ENCODE measurements at places on chromosomes 7 and 10.

- no peak for DNase-seq
Measured at GRCh38 chr7:75045881-75046280, 27.7 kb downstream of the RCC1L start.

- DNase-seq: no peak
Measured at GRCh38 chr10:78588194-78588811, 480.5 kb upstream of the ZMIZ1 start.

- DNase-seq: no peak
Measured at GRCh38 chr7:57199252-57199651, 67.0 kb upstream of the ZNF479 start.

GRCh38 chr7:75928568-75928914, 13.6 kb downstream of the POR start:
- DNase-seq: no peak

DNA sequence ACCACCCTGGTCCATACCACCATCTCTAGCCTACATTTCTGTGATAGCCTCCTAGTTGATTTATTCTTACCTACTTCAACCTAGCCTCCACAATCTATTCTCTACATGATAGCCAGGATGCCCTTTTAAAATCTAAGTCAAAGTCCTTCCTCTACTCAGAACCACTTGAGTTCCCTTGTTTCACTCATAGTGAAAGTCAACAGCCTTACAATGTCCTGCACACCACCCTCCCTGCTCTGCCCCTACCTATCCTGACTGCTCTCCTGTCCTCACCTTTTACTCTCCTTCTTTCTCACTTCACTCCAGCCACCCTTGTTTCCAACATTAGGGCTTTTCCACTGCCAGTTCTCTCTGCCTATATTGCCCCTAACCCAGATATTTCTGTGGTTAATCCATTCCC, 146.7 kb downstream of the GRM3 start:
- DNase-seq: no peak

GRCh38 chr7:82472966-82473365, 29.4 kb upstream of the CACNA2D1 start:
- no peak for DNase-seq

DNA sequence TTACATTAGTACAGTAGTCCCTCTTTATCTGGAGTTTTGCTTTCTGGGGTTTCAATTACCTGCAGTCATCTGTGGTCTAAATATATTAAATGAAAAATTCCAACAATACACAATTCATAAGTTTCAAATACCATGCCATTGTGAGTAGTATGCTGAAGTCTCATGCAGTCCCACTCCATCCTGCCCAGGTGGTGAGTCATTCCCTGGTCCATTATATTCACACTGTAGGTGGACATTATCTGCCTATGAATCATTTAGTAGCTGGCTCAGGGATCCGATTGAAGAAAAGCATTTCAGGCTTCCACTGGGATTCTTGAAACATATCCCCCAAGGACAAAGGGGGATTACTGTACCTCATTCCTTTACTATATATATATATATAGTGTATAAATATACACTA, 298.2 kb upstream of the GALNT17 start:
- DNase-seq: no peak

GRCh38 chr7:83429493-83429892, 219.4 kb downstream of the SEMA3E start:
- DNase-seq: no peak

- DNase-seq: no peak
Measured at GRCh38 chr10:49076741-49077521, 38.4 kb downstream of the VSTM4 start.

GRCh38 chr10:128221117-128221516, 94.9 kb upstream of the MKI67 start:
- no peak for DNase-seq

GRCh38 chr7:149879271-149879743, 5.5 kb downstream of the ATP6V0E2 start:
- no peak for DNase-seq

- DNase-seq: peak; percentile 83
Measured at GRCh38 chr10:49606981-49607535, 3.1 kb upstream of the SLC18A3 start.

DNA sequence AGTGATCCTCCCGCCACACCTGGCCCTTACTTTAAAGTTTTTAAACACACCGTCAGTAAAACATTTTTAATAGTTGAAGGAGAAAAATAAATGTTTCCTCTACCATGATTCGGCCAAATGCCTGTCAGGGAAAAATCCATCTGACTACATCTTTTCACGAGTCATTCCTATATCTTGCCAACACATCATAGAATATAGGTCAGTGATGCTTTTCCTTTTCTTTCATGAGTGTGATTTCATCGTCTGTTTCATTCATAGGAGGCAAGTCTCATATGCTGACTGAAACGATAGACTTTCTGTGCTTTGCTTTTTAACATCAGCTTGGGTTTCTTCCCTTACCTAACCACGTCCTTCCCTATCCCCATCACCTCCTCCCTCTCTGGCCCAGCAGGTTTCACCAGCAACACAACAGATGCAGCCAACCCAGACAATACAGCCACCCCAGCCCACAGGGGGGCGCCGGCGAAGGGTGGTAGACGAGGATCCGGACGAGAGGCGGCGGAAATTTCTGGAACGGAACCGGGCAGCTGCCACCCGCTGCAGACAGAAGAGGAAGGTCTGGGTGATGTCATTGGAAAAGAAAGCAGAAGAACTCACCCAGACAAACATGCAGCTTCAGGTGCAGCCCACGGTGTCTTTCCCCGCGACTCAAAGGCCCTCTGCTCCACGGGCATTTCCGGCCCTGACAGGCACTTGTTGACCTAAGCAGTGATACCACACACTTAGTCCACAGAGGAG, 149.2 kb downstream of the TRIL start:
- no peak for DNase-seq

- DNase-seq: no peak
Measured at GRCh38 chr7:75818472-75818871, 4.9 kb upstream of the CCL24 start.

GRCh38 chr10:116733566-116733965, 8.8 kb downstream of the HSPA12A start:
- DNase-seq: no peak

- no peak for DNase-seq
Measured at GRCh38 chr7:148753224-148753623, 54.5 kb downstream of the CUL1 start.

Data from HEK293T (cell line).